D341Med (cell line): ENCODE measurements at places on chromosomes 7 and 10.

GRCh38 chr10:122779924-122780323, 65.7 kb downstream of the CUZD1 start:
- DNase-seq = no peak

GRCh38 chr7:30237271-30237695, 47.1 kb upstream of the ZNRF2 start:
- no peak for DNase-seq

DNA sequence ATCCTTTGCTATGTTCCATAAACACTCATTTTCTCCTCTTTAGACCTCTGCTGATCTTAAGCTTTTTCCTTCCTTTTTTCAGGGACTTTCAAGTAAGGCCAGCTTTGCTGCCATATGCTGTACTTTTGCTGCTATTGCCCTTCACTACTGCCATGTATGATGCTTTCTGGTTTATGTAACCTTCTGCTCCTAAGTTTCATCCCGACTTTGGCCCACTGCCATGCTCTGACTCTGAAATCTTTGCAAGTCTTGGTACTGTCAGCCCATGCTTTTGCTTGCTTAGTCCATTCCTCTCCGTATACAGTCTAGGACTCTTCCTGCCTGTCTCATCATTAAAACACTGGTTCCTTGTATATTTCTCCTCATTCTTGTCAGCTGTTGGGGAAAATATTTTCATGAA, 152.4 kb downstream of the RNF133 start:
- DNase-seq = no peak

DNA sequence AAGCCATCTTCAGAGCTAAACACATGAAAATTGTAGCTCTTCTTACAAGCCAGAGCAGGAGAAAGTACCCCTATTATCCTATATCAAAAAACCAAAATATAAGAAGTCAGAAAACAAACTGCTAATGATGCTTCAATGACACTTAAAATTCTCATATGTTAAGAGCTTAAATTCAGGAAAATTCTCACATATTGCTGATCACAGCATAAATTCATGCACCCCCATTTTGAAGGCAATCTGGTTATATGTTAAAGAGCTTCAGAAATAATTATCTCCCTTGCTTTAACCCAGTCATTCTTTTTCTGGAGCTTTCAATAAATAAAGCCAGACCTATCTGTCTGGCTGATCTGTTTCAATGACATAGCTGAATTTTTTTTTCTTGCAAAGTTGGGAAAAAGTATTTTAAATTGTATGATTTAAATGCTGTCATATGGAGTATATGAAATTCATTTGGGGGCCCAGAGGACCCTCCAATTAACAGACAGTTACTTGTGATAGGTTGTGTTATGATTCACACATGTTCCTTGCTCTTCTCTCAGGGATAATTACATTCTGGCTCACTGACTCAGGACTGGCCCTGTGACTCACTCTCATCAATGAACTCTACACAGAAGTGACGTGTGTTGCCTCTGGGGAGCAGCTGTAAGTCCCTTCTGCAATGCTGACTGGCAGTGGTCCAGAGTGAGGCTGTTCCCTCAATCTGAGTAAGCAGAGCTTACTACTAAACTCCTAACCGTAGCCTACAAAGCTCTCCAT, 85.2 kb downstream of the HGF start:
- peak; percentile 81 for DNase-seq

DNA sequence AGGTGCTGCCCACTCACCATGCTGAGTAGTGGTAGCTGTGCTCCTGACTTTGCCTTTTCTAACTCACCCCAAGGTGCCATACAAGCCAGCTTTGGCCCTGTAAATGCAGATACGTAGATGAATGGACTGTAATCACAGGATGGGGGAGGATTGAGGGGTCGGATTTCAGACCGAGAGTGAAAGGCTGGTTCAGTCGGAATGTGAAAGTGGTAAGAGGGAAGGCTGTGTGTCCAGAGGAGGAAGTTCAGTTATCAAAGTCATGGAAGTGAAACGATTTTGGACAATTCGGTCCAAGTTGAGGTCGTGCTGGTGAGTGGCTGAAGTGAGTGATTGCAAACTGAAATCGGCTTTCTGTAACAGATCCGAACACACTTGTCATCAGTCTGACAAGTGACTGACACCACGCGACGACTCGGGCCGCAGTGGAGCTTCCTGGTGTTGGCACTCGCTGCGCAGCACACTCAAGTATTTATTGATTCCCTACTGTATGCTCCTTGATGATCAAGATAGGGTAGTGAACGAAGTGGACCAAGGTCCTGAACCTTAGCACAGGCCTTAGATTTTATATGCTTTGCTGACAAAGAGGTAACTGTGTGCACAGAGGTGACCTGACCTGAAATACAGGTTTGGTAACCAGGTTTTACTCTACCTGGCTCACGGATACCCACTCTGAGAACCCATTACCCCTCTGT, 10.5 kb downstream of the ZNF282 start:
- DNase-seq = no peak

DNA sequence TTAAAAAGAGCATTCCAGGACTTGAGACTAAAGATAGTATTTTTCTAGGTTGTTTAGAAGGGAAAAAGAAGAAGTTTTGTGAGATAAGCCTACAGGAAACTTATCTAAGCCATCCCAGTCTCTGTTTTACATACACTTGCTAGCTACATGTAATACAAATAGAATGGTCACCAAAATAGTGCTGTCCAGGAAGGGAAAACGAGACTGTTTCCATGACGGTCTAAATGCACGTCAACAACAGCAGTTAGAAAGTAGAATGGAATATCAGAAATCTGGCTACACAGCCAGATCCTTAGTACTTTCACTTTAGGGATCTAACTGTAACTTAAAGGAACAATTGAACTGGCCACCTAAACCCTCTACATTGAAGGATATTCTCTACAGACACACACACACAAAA, 117.6 kb downstream of the TSPAN12 start:
- no peak for DNase-seq

DNA sequence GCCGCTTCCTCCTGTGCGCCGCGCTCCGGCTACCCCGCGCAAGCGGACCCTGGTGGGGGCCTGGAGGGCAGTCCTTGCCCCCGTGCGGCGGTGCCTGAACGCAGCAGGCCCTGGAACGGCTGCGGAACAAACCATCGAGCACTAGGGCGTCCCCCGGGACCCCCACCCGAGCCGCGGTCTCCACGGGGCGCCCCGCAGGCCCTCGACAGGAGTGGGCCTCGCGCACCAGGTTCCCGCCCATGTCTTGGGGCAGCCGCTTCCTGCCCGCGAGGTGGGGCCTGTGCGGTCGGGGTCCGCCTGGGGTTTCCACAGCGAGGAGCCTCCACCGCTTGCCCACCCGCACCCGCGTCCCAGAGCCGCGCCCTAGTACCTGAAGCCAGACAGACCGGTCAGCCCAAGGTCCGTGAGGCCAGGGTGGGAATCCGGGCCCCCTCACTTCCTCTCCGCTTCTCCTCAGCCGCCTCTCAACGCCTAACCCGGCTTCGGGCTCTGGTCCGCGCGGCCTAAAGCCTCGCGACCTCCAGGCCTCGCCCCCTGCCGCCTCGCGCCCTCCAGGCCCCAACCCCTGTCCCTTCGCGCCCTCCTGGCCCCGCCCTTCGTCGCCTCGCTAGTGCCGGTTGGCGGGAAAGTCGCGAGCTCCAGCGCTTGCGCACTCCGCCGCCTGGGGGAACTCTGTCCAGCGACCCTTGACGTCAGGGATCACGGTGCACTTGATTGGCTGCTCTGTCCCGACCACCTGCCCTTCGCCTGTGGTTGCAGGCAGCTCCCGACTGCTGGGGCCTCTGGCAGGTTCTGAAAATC, 7.0 kb upstream of the GBX1 start:
- DNase-seq = no peak

- no peak for DNase-seq
These were observed 95.0 kb downstream of the KLF6 start for GRCh38 chr10:3689871-3690510.

DNA sequence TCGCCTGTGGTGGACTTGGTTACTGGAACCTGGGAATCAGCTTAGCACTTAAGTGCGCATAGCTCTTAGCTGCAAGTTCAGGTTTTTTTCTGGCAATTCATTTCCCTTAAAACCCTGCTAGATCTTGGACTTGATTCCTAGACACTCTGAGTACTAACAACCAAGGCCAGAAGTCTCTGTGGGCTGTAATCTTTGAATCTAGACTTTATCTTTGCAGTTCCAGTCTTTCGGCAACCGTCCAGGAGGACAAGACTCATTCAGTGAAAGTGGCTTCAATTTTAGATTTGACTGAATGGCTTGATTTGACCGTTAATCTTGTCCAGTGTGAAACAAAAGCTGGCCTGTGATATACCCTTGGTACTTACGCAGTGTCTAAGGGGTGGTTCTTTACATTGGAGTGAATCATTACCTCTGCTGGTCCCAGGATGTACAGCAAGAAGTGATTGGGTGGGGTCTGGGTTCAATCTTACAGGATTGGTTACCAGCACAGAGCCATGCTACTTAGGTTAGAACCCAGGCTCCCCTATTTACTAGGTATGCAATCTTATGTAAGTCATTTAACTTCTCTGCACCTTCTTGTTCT, 16.4 kb downstream of the PTTG1IP2 start:
- no peak for DNase-seq

DNA sequence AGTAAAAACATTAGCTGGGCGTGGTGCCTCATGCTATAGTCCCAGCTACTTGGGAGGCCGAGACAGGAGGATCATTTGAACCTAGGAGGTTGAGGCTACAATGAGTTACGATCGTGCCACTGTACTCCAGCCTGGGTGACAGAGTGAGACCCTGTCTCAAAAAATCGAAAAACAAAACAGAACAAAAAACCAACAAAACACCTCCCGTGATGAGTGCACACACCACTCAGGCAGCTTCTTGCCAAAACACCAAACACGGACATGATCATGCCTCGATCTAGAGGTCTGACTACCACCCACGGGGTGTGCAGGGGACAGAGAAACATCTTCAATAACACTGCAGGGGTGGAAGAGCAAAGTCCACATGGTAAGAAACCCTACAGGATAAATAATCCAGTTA, 44.4 kb downstream of the AMZ1 start:
- DNase-seq = no peak

- DNase-seq = no peak
These were observed 1.8 kb upstream of the ACTR3C start for GRCh38 chr7:150325110-150325611.

GRCh38 chr10:6364893-6365292, 162.2 kb downstream of the PFKFB3 start:
- DNase-seq = no peak

GRCh38 chr10:31051703-31052102, 20.0 kb upstream of the ZNF438 start:
- DNase-seq = no peak

DNA sequence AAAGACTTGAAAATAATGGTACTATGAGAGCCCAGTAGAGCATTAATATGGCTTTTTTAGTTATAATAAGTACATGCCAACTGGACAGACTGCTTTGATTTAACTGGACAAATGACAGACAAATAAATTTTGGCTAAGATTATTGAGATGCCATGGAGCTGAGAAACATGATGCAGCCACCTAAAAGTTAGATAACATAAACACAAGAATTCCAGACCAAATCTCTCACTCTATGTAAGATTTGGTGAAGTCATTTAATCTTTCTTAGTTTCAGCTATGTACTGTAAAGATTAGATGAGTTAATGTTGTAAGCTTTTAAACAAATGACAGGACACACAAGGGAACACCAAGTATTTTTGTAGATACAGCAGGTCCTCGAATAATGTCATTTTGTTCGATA, 118.2 kb downstream of the CACNA2D1 start:
- DNase-seq = no peak

DNA sequence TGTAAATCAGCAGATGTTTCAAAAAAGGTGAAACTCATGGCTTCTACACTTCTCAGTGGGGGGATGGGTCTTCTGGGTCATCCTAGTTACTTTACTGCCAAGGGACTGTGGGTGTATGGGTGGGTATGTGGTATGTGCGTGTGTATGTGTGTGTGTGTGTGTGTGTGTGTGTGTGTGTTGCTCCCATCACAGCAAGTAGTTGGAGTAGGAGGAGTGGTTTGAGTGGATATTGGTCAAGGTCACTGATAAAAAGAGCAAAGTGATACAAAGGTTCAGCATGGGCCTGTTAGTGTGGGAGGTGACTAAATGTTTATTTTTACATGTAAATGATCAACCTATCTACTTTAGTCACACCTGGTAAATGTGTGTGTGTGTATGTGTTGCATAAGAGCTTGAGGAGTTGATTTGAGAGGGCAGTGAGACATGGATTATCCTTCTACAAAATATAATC, 11.8 kb upstream of the COBL start:
- DNase-seq = no peak

DNA sequence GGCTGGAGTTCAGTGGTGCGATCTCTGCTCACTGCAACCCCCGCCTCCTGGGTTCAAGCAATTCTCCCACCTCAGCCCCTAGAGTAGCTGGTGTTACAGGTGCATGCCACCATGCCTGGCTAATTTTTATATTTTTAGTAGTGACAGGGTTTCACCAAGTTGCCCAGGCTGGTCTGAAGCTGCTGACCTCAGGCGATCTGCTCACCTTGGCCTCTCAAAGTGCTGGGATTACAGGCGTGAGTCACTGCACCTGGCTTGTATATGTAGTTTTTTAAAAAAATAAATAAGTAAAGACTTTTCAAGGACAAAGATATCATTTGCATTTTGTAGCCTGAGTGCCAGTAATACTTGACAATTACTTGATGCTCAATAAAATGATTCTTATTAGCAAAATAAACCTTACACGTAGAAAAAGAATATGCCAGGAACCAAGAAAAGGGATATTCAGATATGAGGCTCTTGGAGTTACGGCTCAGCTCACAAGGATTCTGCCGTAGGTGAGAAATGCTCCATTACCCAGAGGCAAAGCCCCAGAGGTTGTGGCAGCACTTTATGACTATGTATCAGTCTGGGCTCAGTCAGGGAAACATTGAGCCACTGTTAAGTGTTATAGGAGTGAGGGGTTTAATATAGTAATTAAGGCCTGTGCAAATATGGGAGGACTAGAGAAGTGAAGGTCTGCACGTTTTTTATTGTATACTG, 98.5 kb downstream of the TPST1 start:
- DNase-seq = no peak

- DNase-seq = no peak
These were observed 13.1 kb downstream of the VCL start for GRCh38 chr10:74011017-74011416.

- DNase-seq = peak; percentile 35
These were observed 130.8 kb downstream of the DNAJB6 start for GRCh38 chr7:157467496-157468212.

DNA sequence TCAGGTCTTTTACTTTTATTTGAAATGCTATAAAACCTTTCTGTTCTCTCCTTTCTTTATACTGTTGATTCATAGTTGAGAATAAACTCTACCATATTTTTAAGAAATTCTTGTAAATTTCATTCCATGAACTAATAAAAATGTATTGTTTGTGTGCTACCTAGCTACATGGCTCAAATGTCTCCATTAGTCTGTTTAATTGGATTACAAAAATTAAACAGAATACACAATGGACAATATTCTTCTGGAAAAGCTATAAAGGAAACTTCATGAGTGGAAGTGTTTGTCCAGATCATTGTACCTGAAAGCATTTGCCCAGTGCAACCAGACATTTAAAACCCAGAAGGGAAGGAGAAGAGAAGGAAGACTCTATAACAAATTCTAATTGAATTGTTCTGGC, 20.1 kb downstream of the KCND2 start:
- DNase-seq = no peak

DNA sequence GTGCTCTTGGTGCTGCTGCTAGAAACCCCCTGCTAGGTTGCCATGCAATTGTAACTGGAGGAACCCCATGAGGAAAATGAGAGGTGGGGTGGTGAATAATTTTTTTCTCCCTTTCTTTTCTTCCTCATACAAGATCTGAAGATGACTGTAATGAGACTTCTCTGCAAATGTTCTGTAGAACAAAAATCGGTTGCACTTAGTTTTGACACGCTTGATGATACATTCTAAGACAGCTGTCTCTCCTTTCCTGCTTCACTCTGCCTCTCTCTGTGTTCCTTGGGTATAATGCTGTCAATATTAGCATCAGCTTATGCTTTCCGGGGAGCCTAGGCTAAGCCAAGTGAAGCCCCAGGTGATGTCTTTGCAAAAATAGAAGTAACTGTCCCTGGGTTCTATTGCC, 721.5 kb downstream of the POM121L12 start:
- DNase-seq = no peak
